ENCODE measurements at places on chromosomes 2 and 18.
A peak's percentile ranks its signal among the peaks of the same experiment; 100 is the strongest.

DNA sequence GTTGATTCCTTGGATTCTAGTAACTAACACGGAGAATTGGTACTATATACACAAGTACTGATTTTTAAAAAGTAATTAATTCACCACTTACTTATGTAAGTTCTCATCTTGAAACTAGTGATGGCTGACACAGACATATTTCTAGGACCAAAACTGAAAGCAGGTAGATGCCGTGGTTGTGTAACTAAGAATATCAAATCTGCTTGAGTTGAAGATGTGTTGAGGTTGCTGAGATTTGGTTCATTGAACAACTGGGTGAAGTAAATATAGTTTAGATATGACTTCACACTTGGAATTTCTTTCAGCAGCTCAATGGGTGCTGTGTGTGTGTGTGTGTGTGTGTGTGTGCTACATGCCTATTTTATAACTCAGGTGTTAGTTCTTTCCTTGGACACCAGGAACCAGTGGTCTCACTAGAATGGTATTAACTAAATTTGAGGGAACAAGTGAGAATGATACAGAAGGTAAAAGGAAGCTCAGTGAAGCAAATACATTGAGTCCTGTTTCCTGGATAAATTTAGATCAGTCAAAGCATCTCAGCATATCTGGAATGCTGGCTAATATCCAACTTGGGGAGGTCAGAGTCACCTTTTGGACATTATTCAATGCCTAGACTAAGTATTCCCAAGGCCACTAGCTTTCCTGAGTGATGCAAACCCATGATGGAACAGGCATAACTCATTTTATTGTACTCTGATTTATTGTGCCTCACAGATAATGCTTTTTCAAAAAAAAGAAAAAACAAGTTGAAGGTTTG lies 110.7 kb upstream of the ZEB2 start:
- DNase-seq: no peak

- no peak for DNase-seq
These were observed 6.6 kb downstream of the BCL2L11 start for GRCh38 chr2:111127351-111127750.

- no peak for DNase-seq
These were observed 79.8 kb downstream of the CIB4 start for GRCh38 chr2:26561376-26561775.

DNA sequence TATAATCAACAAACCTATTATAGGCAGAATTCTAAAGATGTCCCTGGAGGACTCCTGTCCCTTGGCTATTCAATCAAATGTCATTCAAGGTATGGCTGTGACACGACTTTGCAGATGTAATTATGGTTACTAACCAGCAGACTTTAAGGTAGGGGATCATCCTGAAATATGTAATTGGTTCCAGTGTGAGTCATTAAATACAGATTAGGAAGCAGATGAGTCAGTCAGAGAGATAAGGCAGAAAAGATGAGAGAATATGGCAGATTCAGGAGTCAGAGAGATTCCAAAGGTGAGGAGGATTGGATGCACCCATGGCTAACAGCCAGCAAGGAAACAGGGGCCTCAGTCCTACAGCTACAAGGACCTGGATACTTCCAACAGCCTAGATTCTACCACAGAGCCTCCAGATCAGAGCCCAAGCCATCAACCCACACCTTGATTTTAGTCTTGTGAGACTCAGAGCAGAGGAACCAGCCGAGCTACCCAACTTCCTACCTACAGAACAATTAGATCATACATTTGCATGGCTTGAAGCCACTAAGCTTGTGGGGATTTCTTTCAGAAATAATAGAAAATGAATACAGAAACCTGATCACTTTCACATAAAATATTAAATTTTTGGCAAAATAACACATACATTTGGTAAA lies 11.2 kb upstream of the PROM2 start:
- no peak for DNase-seq

DNA sequence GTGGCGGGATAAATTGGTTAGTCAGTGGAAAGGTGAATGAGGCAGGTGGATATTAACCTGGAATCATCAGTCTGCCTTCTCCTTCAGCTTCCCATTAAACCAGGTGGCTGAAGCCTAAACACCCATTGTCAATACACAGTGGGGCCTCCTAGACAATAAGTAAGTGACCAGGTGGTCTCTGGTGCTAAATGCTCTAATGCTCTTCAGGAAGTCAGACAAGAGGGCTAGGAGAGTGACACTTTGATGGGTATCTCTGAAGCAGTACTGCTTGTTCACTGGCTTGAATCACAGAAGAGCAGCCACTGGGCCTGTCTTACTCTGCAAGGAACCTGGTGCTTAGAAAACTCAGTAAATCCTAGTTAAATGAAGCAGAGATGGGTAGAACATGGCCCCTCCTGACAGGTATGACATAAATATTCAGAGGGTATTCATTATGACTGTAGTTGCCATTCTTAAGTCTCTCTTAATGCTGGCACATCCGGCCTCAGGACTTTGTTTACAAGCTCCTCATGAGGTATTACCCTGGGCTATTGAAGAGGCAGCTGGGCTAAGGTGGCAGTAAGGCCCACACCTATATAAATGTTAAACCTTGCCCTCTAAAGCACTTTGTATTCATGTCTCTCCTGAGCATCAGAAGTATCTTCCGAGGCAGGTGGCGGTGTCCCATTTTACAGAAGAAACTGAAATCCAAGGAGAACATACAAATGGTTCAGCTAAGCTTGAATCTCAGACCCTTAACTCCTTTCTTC lies 104.9 kb downstream of the NCK2 start:
- DNase-seq: no peak

- DNase-seq: no peak
These were observed 402.4 kb upstream of the ID2 start for GRCh38 chr2:8279506-8279905.

GRCh38 chr2:64615192-64615763 lies 38.4 kb downstream of the SERTAD2 start:
- no peak for DNase-seq

- peak; percentile 21 for DNase-seq
These were observed 86.0 kb downstream of the OSBPL6 start for GRCh38 chr2:178280244-178280852.

GRCh38 chr2:99729104-99730025 lies 239.5 kb upstream of the REV1 start:
- no peak for DNase-seq

DNA sequence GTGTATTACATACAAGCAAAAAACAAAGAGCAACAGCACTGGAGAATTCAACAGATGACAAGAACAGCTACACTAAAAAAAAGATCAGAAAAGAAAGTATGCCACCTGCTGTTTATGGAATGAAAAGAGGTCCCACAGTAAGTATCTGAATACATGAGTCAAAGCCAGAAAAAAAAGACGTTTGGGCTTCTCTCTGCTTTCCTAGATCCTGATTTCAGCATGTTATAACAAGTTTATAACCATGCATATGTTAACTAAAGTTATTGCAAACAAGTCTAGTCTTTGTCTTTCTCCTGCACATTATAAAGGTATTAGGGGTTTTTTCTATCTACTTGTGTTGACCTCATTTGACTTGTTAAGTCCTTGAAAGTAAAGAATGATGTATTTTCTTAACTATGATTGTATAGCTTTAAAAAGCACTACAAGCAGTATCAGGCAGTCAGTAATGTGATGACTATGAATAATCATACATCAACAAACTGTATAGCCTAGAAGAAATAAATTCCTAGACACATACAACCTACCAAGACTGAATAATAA lies 108.5 kb upstream of the COL5A2 start:
- no peak for DNase-seq
